Muscle of leg (tissue), 16 donors: ENCODE measurements at places on chromosomes 11 and 22. TPM values are rescaled to one million over a fixed set of nuclear protein-coding genes. Genes with fewer than 3 reads are reported as not detected.

DNA sequence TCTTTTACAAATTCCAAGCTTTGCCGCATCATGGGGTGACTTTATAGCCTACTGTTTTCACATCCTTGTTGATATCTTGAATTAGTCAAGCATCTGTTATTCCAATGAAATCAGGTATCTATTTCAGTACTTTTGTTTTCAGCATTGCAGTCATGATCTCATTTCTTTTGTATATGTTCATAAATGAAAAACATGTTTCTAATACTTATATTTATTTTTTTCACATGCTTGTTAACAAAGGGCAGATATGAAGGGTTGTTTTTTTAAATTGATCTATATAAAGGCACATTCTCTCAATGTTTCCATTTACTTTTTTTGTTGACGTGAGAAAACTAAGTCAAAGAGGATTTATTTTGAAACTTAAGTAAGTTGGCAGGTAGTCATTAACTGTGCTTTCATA lies 964.8 kb downstream of the JRKL start:
- H3K36me3 ChIP-seq, result no peaks in the 10 kb centered on the region
- H3K4me1 ChIP-seq, result no peaks in the 10 kb centered on the region
- DNase-seq, result no peak
- H3K27ac ChIP-seq, result no peak overlapping the region
- no peaks in the 10 kb centered on the region for H3K27me3 ChIP-seq

DNA sequence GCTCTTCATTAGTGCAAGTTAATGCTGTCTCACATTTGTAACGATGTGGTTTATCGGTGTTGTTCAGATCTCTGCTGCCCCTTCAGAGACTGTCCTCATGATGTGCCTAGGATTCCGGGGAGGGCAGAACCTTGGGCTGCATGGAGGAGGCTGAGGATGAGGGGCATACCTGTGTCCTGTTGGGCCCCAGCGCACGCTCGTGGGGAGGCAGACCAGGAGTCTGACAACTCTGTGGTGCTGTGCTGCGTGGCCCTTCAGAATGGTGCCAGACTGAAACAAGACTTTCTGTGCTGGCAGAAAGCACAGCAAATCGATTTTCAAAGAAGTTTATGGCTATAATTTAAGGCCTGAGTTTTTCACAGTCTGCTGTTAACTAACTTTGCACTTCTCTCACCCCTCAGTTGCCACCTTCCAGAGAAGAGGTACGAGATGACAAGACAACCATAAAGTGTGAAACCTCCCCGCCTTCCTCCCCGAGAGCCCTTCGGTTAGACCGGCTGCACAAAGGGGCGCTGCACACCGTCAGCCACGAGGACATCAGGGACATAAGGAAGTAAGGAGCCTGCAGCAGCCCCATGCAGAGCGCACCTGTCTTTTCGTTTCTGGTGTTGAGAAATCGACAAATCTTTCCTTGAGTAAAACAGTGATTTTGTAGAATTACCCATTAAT lies 44.3 kb upstream of the CTTN start:
- H3K36me3 ChIP-seq, result peaks cover 47% of the 10 kb centered on the region
- H3K27me3 ChIP-seq, result no peaks in the 10 kb centered on the region
- H3K4me1 ChIP-seq, result no peaks in the 10 kb centered on the region
- DNase-seq, result no peak
- no peak overlapping the region for H3K4me3 ChIP-seq

GRCh38 chr11:70825893-70826540 lies 426.4 kb downstream of the SHANK2 start:
- H3K4me3 ChIP-seq, result peak overlapping the region; percentile 24
- H3K27me3 ChIP-seq, result peaks cover 53% of the 10 kb centered on the region
- DNase-seq, result no peak
- H3K27ac ChIP-seq, result peak overlapping the region; percentile 47
- H3K4me1 ChIP-seq, result peaks cover 43% of the 10 kb centered on the region

GRCh38 chr22:41947424-41948080 lies 600 bp upstream of the CENPM start:
- H3K36me3 ChIP-seq, result peaks cover 2% of the 10 kb centered on the region
- no peak for DNase-seq
- peaks cover 17% of the 10 kb centered on the region for H3K4me1 ChIP-seq
- peak overlapping the region; percentile 78 for H3K4me3 ChIP-seq

Gene MYEOV
- 0.62 TPM for total RNA-seq

Gene VWA5A
- 101 TPM for total RNA-seq
